Activated CD8-positive, alpha-beta memory T cell treated with anti-CD3 and anti-CD28 coated beads, Interleukin-2, amount 10 ng/mL, durations not matched to agents 7 days and 5 days (primary cell): ENCODE measurements at places on chromosomes 13 and 19. TPM values are rescaled to one million over a fixed set of nuclear protein-coding genes. Genes with fewer than 3 reads are reported as not detected.

The NFILZ gene
- total RNA-seq, result not detected

The GJB2 gene
- total RNA-seq, result 4.0 TPM

The ZNF682 gene
- 13.7 TPM for total RNA-seq

The CEBPA gene
- total RNA-seq, result not detected

The RFPL4A gene
- total RNA-seq, result not detected

The KIR2DL3 gene
- total RNA-seq, result 1.2 TPM

The RPS15 gene
- total RNA-seq, result 1,537 TPM

The TMEM272 gene
- 0.09 TPM for total RNA-seq

The FXYD1 gene
- 0.61 TPM for total RNA-seq

- DNase-seq, result no peak
Observed at GRCh38 chr13:21657538-21657937, 13.3 kb upstream of the FGF9 start.

DNA sequence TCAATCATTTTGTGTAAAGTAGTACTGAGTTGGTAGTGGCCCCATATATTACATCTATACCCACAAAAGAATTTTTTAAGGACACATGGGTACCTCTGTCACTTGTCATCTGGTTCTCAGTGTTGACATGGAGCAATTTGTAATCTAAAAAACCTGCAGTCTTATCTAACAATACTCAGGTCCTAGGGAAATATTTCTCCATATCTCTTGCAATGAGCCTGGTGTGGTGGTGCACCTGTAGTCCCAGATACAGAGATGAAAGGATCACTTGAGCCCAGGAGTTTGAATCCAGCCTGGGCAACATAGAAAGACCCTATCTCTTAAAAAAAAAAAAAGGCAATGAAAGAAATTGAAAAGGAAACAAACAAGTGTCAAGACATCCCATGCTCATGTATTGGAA is 70.7 kb upstream of the ZNF30 start:
- DNase-seq, result no peak

GRCh38 chr13:45527699-45528462 is 63.1 kb downstream of the COG3 start:
- no peak for DNase-seq

GRCh38 chr19:11347546-11348039 is 1.3 kb downstream of the CCDC159 start:
- no peak for DNase-seq

DNA sequence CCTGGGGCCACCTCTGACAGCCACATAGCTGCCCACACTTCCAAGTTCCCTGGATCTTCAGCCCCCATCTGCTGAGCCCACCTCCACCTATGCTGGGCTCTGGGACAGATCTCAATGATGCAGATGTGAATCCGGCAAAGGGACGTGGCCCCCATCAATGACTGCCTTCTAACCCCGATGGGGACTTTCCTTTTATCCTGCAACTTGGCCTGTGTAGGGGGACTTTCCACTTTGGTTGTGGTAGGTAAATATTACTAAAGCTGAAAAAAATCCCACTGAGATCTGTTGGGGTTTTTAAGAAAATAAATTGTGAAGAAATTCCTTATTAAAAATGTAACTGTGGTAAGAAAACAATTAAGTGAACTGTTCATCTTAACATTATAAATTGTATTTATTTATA is 20.8 kb upstream of the ASPDH start:
- DNase-seq, result no peak

- peak; percentile 41 for DNase-seq
Observed at GRCh38 chr13:26502826-26503225, 54.7 kb upstream of the WASF3 start.

DNA sequence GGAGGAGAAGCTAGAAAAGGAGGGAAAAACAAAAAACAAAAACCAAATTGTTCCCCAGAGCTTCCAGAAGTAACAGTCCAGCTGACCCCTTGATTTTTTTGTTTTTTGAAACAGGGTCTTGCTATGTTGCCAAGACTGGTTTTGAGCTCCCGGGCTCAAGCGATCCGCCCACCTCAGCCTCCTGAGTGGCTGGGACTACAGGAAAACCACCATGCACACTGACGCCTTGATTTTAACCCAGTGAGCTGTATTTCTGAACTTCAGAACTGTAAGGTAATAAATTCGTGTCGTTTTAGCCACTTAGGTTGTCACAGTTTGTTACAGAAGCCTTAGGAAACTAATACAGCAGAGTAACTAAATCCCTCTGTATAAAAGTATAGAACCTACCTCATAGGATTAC is 1.1 kb upstream of the NEK3 start:
- no peak for DNase-seq

DNA sequence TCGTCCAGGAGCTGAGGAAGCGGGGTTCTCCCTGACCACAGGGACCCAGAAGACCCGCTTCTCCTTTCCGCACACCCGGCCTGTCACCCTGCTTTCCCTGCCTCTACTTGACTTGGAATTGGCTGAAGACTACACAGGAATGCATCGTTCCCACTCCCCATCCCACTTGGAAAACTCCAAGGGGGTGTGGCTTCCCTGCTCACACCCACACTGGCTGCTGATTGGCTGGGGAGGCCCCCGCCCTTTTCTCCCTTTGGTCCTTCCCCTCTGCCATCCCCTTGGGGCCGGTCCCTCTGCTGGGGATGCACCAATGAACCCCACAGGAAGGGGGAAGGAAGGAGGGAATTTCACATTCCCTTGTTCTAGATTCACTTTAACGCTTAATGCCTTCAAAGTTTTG is 18.9 kb downstream of the VASP start:
- DNase-seq, result no peak

DNA sequence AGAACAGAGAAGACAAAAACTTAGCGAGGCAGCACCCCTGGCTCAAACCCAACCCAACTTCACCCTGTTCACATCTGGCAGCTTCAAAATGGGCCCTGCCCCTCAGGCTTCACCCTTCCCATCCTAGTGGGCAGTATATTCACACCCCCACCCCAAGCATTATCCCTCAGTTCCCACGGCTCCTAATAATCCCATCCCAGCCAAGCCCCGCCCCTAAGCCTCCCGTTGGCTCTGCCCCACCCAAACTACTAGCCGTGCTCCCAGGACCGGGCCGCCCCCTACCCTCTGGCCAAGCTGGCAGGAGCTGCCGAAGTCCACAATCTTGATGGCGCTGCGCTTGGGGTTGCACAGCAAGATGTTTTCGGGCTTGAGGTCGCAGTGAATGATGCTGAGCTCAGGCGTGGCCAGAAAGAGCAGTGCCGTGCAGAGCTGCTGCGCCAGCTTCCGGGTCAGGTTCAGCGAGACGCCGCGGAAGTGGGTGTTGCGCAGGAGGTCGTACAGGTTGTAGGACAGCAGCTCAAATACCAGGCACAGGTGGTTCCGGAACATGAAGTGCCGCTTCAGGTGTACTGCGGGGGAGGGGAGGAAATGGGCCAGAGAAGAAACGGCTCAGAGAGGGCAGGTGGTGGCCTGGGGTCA is 5.8 kb downstream of the DYRK1B start:
- no peak for DNase-seq

DNA sequence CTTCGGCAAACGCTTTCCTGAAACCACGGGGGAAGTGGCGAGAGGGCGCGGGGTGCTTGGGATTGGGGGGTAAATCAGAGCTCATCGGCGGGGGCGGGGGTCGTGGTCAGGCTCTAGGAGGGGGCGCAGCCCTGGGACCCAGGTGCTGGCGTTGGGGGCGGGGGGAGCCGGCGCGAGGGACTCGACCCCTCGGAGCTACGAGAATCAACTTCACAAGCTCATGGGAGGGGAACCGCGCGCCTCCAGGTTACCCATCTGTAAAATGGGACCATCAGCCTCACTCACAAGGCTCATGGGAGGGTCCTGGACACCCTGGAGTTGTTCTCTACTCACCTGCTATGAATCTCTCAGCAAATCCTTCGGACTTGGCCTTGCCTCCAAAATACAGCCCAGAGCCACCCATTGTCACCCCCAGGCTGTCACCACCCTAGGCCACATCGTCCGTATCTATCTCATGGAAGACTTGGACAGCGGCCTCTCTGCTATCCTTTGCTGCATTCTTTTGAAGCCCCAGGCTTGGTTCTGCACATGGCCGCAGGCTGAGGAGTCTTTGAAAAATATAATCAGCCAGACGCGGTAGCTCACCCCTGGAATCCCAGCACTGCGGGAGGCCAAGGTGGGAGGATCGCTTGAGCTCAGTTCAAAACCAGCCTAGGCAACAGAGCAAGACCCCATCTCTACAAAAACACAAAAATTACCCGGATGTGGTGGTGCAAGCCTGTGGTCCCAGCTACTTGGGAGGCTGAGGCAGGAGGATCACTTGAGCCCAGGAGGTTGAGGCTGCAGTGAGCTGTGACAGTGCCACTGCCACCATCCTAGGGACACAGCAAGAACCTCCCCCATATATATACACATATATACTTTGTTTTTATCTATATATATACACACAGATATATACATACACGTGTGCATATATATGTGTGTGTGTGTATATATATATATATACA is 939 bp upstream of the RANBP3 start:
- peak; percentile 51 for DNase-seq

DNA sequence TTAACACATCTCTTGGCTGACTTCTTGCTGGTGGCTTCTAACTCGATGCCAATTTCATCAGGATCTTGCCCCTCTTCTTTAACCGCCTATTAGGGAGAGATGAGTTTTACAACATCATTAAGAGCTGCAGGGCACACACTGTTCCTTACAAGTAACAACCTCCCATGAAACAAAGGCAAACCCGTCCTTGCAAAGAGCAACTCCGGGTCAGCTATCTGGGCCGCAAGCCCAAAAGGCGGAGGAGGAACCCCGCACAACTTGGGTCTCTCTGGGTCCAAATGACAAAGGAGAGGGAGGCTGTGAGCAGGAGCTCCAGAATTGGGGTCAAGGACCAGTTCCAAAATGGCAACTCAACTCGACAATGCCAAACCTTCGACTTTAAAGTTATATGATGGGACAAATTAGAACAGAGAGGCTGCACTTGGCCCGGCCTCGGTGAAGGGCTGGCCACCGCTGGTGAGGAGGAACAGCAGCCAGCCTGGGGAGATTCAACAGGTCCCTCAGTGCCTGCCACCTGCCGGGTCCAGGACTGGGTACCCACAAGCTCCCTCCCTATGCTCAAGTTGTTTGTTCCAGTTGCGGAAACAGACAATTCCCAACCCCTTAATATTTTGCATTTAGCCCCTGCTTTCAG is 1.1 kb downstream of the SAFB2 start:
- no peak for DNase-seq

- no peak for DNase-seq
Observed at GRCh38 chr13:60379837-60380565, 17.0 kb upstream of the TDRD3 start.

DNA sequence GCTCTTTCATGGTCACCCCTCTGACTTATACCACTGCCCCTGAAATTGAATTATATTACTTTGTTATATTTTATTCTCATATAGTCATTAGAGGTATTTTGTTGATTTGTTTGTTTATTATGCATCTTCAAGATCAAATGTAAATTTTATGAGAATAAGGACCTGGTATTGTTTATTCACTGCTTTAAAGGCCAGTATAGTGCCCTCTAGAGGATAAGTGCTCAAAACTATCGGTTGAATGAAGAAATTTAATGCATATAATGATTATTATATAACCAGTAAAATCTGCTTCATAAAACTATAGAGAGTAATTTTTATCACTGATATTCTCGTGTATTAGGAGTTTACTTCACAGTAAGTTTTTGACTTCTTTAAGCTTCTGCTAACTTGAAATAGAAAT is 1401.9 kb downstream of the SLITRK1 start:
- DNase-seq, result no peak

- no peak for DNase-seq
Observed at GRCh38 chr19:38448225-38448624, 14.7 kb downstream of the RYR1 start.

GRCh38 chr13:37143911-37144310 is 38.4 kb upstream of the CSNK1A1L start:
- DNase-seq, result no peak

- DNase-seq, result no peak
Observed at GRCh38 chr13:24630121-24630520, 50.1 kb upstream of the ATP12A start.

DNA sequence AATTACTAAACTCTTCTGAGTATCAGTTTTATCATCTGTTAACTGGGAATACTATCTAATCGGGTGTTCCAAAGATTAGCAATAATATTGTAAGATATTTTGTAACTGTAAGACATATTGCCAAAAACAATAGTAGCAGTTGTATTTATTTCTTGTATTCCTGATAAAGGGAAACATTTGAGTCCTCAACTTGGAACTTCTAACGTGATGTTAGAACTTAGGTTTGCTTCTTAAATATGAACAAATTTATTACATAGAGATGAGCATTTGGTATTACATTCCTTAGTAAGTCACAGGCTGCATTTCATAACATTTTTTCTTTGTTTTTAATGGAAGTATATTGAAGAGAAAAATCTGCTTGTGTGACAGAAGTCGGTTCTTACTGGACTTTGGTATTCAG is 225.3 kb downstream of the NALCN start:
- no peak for DNase-seq

- DNase-seq, result no peak
Observed at GRCh38 chr13:48333976-48334375, 30.4 kb downstream of the RB1 start.

- no peak for DNase-seq
Observed at GRCh38 chr13:42997381-42997780, 5.3 kb upstream of the EPSTI1 start.

DNA sequence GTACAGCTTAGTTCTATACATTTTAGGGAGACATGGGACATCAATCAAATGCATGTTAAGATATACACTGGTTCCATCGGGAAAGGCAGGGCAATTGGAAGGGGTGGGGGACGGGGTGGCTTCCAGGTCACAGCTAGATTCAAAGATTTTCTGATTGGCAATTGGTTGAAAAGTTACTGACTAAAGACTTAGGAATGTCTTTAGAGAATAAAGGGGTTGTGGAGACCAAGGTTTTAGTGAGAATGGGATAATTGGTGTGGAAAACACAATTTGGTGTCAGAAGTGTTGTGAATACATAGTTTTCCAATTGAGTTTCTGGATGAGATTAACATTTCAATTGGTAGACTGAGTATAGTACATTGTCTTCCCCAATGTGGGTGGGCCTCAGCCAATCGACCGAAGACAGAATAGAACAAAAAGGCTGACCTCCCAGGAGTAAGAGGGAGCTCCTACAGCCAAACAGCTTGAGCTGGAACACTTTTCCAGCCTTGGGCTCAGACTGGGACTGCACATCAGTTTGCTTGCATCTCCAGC is 988 bp upstream of the CCDC169 start:
- DNase-seq, result no peak

DNA sequence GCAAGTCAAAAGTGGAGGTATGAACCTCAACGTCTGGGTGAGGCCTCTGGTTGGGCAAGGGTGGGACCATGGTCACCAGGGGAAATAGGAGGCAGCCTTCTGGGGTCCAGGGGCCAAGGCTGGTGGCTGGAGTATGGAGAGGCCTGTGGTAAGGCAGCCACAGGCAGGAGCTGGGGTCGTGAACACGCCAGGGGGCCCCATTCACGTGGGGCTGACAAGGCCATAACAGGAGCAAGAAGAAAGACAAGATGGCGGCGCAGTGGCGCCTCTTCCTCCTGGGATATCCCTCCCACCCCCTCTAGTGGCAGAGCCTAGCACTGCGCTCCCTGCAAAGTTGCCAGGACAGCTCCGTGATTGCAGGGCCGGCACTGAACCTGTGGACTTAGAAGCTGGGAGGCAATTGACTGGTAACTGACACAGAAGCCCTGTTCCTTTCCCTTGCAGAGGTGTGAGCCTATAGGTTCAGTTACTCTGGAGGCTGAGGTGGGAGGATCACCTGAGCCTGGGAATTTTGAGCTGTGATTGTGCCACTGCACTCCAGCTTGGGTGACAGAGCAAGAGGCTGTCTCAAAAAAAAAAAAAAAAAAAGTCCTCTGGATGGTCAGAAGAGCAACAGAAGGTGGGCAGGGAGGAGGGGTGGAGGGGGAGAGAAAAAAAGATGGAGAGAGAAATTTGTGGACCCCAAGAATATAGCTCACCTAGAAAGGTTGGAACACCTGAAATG is 19.7 kb upstream of the EDDM13 start:
- DNase-seq, result peak; percentile 83
